ENCODE measurements at places on chromosomes 1 and 21.

DNA sequence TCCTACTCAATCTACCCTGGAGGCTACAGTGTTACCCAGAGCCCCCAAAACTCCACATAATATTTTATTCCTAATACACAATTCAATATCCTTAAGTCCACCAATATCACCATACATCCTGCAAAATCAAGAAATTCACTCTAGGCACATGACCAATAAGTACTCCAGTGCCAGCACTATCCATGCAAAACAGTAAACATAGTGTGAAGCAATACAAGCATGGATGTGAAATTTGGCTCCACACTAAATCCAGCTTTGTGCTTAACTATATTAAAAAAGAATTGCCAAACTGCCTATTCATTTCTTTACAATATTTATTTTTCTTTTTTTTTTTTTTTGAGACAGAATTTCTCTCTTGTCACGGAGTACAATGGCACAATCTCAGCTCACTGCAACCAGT, 3.0 kb upstream of the MEAF6 start:
- no peak for DNase-seq

DNA sequence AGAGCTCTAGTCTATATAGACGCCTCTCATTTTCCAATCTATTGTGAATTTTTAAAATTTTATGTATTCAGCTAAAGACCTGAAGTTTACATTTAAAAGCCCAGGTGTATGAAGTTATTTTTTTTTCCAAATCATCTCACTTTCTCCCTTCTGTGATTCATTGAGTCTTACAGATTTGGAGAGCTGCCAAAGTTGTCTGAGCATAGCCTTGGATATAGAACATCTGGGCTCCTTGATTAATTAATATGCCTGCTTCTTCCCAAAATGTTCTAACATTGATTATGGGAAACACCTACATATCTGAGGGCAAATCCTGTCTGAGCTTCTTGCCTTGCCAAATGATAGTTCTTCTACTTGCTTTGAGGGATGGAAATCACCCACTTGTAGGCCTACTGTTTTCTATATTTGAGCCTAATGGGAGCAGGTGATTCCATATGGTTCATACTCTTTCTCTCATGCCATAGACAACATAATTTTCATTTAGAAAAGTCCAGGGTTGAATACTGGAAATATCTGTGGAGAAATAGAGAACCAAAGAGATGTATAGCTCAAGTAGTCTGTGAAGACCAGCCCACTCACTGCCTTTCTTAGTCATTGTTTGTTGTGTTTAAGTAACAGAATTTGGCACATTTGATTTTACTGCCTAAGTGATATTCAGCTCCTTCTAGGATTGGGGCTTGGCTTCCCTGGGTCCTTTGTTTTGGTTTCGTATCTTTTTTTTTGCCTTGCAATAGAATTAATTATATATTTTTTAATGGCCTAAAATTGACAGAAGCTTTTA, 46.2 kb downstream of the MACF1 start:
- no peak for DNase-seq

GRCh38 chr1:169563650-169564049, 22.6 kb downstream of the F5 start:
- no peak for DNase-seq

- DNase-seq: peak; percentile 63
Measured at GRCh38 chr1:9455487-9456234, 83.6 kb upstream of the SLC25A33 start.

- DNase-seq: no peak
Measured at GRCh38 chr1:64492424-64492823, 22.5 kb downstream of the CACHD1 start.

GRCh38 chr21:21397464-21397863, 399.3 kb downstream of the NCAM2 start:
- no peak for DNase-seq

GRCh38 chr1:182210417-182210816, 148.9 kb upstream of the ZNF648 start:
- no peak for DNase-seq

DNA sequence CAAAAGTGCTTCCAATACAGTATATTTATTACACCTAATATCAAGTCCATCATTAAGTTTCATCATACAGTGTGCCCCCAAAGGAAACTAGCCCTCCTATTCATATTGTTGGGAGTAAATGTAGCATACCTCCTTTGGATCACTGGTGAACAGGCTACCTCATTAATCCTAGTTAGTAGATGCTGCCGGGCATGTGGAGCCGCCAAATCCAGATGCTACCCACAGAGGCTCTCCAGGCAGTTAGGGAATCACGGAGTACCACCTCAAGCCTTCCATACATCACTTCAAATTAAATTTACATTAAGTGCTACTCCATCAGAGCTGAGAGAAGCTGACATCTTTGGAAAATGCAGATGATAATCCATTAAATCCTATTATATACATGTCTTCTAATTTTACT, 121.7 kb upstream of the FOXD3 start:
- no peak for DNase-seq

DNA sequence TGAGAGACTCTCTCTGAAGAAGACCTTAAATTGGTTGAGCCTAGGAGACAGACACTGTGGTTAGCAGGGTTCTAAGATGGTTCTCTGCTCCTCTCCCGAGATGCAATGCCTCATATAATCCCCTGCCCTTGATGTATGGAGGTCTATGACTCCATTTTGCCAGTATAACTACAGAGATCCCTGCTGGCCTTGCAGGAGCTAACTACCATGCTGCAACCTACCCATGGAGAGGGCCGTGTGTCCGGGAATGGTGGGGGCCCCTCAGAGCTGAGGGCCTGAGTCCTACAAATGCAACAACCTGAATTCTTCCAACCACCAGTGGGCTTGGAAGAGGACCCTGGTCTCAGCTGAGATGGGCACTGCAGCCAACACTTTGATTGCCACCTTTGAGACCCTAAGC, 388.0 kb downstream of the SETD4 start:
- no peak for DNase-seq

DNA sequence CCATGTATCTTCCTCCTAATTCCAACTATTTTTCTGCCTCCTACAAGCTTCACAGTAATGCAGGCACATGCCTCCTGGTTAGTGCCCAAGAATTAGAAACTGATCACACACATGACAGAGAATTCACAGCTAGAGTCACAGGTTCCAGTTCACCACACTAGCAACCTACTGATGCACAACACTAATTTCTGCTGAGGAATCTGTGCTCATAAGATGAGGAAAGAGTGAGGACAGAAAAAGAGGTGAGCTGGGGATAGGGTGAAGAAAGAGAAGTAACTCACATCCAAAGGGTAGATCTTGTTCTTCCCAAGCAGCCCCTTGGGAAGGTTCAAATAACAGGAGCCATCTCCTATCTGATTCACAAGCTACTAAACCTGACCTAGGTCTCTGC, 61.3 kb downstream of the PUM1 start:
- DNase-seq: no peak

DNA sequence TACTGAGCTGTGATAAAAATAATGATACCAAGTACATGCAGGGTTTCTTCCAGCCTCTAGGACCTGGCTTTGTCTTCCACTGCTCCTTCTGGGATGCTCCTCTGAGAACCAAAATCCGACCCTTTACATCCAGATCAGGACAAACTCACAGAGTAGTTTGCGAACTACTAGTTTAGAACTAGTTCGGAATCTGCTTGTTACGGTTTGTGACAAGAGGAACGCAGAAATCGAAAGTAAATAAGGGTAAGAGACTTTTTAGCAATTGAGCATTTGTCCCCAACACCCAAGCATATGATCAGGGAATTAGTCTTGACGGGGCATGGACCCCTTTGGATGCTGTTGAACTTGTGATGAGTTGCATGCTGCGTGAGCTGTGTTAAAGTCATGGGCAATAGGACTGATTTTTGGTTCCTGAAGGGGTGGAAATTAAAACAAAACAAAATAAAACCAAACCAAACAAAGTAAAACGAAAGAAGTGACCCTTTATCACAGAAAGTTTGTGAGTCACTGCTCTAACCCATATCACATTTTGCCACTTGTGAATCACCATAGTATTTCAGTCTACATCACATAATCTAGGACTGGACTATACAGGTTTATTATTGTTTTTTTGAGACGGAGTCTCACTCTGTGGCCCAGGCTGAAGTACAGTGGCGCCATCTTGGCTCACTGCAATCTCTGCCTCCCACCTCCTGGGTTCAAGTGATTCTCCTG, 35.7 kb upstream of the ERRFI1 start:
- no peak for DNase-seq

GRCh38 chr1:109963864-109964263, 20.7 kb upstream of the AHCYL1 start:
- DNase-seq: no peak

DNA sequence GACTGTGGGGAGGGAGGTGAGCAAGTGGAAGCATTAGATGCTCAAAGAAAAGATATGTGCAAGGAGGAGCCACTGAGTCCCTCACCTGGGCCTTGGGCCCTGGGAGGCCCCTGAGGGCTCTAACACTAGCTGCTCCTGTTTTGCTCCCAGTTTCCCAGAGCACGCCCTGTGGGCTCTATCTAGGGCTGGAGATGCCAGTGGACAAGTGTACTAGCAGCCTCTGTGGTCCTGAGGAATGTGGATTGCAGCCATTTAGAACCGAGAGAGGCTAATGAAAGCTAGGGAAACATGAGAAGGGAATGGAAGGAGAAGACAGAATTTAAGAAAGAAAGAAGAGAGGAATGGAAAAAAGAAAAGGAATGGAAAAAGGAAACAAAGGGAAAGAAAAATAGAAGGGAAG, 10.0 kb upstream of the TBX15 start:
- DNase-seq: no peak

- no peak for DNase-seq
Measured at GRCh38 chr21:32886339-32886738, 114.8 kb upstream of the PAXBP1 start.

- DNase-seq: no peak
Measured at GRCh38 chr1:111593403-111594305, 25.9 kb upstream of the RAP1A start.

- DNase-seq: peak; percentile 4
Measured at GRCh38 chr21:19608101-19608621, 1204.6 kb upstream of the TMPRSS15 start.

DNA sequence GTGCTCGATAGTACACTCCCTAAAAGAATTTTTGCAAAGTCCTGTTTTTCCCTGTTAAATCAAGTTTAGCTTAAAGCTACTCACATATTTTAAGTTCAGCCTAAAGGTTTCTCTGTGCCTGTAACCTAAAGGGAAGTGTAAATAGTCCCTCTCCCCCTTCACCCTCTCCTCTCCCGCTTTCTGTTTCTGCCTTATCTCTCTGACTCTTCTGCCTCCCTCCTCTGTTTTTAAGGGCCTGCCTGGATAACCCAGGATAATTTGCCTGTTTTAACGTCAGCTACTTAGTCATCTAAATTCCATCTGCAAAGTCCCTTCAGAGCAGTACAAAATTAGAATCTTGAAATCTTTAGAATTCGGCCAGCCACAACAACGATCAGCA, 92.6 kb downstream of the NID1 start:
- DNase-seq: no peak

GRCh38 chr21:35057428-35057827, 8.3 kb upstream of the RUNX1 start:
- DNase-seq: no peak

DNA sequence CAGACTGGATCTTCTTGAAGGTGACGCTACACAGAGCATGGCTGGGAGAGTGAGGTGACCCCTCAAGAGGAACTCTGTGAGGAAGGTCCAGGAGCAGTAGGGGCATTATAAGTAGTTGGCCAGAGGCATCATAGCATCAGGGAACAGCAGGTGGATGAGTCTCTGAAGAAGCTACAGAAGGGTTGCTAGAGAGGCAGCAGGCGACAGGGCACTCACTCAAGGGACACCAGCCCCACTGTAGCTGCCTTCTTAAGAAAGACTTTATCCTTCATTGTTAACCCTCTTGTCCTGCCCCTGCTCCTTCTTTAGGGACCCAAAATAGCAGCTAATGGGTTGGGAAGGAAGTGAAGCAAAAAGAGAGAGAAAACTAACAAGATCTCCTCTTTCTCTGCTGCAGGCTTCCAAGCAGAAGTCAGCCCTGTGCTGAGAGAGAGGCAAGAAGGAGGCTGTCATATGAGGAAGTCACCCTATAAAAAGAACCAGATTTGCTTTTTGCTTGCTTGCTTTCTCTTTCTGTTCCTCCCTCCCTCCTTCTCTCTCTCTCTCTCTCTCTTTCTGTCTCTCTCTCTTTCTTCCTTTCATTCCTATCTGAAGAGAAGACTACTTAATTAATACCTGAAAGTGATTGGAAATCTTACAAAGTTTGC, 7.7 kb upstream of the CD5L start:
- no peak for DNase-seq

DNA sequence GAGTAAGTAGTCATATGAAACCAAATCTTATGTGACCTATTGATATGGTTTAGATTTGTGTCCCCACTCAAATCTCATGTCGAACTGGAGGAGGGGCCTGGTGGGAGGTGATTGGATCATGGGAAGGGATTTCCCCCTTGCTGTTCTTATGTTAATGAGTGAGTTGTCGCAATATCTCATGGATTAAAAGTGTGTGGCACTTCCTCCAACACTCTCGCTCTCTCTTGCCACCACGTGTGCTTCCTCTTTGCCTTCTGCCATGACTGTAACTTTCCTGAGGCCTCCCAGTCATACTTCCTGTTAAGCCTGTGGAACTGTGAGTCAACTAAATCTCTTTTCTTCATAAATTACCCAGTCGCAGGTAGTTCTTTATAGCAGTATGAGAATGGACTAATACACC, 241.2 kb downstream of the RGS7 start:
- DNase-seq: no peak

DNA sequence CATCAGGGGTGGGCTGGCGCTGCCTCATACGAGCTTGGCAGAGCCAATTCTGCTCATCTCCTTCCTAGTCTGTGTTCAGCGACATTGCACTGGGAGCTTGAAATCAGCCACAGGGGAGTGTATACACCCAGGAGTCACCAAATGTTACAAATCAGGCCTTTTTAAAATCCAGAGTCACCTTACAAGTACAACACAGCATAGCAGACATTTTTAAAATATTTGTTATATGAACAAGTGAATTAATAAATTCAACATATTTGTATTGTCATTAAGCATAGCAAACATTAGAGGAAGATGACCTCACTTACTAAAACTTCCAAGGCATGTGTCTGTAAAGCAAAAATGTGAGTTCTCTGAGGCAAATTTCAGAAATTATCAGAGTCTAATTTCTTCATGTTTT, 210.0 kb downstream of the HLX start:
- no peak for DNase-seq

DNA sequence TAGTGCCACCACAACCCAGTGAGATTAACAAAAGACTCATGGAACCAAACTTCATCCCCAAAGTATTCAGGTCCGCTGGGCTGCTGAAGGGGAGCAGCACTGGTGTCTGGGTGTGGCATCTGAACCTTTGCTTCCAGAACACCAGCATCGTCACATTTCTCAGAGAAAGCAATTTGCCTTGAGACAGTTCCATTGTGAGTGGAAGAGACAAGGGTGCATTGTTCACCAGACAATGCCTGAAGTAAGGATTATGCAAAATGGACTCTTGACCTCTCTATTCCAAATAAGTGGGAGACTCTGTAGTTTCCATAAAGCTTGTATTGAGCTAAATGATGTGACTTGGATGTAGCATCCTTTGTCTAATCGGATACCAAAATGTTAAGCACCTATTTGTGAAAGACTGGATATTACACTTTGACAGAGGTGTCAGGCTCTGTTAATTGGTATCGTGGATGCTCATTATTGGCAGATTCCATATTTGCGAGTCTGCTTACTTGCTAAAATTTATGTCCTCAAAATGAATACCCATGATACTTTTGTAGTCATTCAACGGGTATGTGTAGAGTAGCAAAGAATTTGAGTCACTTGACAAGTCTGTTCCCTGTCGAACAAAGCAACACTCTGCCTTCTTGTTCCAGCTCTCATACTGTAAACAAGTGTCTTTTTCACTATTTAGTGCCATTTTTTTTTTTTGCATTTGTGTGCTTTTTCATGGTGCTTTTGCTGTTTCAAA, 75.6 kb downstream of the MRPS6 start:
- DNase-seq: no peak

Data from left lung (tissue), 14 donors.